ENCODE measurements at places on chromosomes 12 and 14.

DNA sequence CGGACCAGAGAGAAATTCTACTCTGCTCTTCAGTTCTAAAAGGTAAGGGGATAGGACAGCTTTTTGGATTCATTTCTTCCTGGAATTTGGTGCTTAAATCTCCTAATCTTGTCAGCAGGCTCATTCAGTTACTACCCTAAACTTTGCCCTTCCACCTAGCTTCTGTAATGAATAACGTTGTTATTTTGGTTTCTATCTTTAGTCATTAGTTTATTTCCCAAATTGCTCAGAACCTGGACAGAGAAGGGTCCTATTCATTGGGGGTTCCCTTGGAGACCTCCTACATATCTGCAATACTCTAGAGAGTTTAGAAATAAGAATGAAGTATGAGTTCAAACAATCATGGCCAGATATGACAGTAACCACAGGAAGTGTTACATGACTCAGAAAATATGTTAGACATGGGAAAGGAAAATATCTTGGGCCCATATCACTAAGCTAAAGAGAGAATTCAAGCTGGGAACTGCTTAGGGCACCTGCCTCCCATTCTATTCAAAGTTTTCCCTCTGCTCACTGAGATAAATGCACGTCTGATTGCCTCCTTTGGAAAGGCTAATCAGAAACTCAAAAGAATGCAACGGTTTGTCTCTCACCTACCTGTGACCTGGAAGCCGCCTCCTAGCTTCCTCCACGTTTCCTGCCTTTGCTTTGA lies 87.9 kb downstream of the GAS2L3 start:
- no peaks in the 10 kb centered on the region for H3K4me1 ChIP-seq
- no peak overlapping the region for H3K27ac ChIP-seq
- no peaks in the 10 kb centered on the region for H3K36me3 ChIP-seq
- DNase-seq, result no peak

- H3K27me3 ChIP-seq, result no peaks in the 10 kb centered on the region
- H3K4me1 ChIP-seq, result no peaks in the 10 kb centered on the region
- no peak overlapping the region for H3K27ac ChIP-seq
- H3K36me3 ChIP-seq, result no peaks in the 10 kb centered on the region
- DNase-seq, result no peak
These were observed 162.4 kb downstream of the KICS2 start for GRCh38 chr12:64059685-64060084.

- peaks cover 61% of the 10 kb centered on the region for H3K4me1 ChIP-seq
- no peak for DNase-seq
- H3K4me3 ChIP-seq, result peak overlapping the region; percentile 79
These were observed 1.1 kb downstream of the KMT2D start for GRCh38 chr12:49059299-49060171.

GRCh38 chr14:31228533-31228932 lies 20.9 kb upstream of the HECTD1 start:
- no peaks in the 10 kb centered on the region for H3K4me1 ChIP-seq
- H3K27ac ChIP-seq, result peak overlapping the region; percentile 80

DNA sequence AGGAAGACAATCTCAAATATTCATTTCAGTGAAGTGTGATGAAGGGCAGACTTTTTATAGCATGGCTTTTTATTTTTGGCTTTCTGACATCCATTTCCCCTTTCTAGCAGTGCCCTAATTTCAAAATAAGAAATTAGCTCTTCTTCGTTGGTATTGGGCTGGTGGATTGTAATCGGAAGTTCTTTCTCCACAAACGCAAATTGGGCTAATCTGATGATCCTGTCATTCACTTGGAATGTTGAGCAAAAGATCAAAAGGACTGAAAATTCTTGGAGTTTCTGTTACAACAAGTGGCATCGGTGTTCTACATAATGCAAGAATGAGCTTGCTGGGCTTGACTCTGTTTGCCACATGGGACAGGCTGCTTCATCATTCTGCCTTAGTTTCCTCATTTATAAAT lies 1182.8 kb downstream of the FLRT2 start:
- DNase-seq, result no peak
- H3K36me3 ChIP-seq, result no peaks in the 10 kb centered on the region
- H3K4me1 ChIP-seq, result no peaks in the 10 kb centered on the region
- H3K4me3 ChIP-seq, result no peak overlapping the region

DNA sequence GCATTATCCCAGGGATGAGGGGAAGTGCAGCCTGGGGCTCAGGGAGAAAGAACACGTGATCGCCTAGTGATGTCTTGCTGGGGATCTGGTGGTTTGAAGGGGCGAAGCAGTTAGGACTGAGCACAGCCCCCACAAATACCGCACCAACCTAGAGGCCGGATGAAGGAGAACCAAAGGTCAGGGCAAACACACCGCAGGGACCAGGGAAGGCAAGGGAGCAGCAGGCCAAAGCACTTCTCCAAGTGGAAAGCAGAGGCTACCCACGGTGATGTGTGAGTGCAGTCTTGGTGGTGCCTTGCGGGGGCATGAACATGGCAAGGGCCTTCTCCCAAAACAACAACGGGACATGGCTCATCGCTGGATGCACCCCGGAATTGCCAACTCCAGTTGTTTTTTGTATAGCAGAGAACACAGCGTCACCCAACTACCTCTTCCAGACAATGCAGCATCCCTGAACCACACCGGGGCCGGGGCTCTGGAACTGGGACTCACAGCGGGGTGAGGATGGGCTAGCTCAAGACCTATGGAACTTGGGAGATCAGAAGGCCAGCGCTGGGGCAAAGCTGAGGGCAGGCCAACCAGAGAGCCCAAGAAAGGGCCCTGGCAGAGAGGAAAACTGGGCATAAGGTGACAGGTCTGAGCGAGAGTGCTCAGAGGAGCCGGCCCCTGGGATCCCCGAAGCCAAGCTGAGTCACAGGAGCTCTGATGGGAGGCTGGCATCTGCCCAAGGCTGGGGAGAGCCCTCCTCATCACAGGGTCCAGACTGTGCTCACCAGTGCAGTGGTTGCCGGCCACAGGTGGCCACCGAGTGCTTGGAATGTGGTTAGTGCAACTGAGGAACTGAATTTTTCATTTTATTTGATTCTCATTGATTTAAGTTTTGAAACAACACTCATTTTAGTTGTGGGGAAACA lies 11.1 kb downstream of the GALNT16 start:
- H3K27ac ChIP-seq, result no peak overlapping the region
- no peaks in the 10 kb centered on the region for H3K36me3 ChIP-seq
- H3K4me1 ChIP-seq, result no peaks in the 10 kb centered on the region
- no peak overlapping the region for H3K4me3 ChIP-seq

GRCh38 chr14:103391048-103391447 lies 5.8 kb downstream of the MARK3 start:
- H3K4me1 ChIP-seq, result peaks cover 87% of the 10 kb centered on the region
- peak; percentile 48 for DNase-seq
- no peaks in the 10 kb centered on the region for H3K36me3 ChIP-seq
- H3K27me3 ChIP-seq, result no peaks in the 10 kb centered on the region
- no peak overlapping the region for H3K4me3 ChIP-seq

- H3K4me3 ChIP-seq, result peak overlapping the region; percentile 78
- no peaks in the 10 kb centered on the region for H3K36me3 ChIP-seq
- no peak for DNase-seq
- H3K4me1 ChIP-seq, result no peaks in the 10 kb centered on the region
- H3K27me3 ChIP-seq, result peaks cover 9% of the 10 kb centered on the region
These were observed 547 bp downstream of the CNTN1 start for GRCh38 chr12:40692765-40693206.

- no peak overlapping the region for H3K27ac ChIP-seq
- no peaks in the 10 kb centered on the region for H3K27me3 ChIP-seq
- no peaks in the 10 kb centered on the region for H3K36me3 ChIP-seq
- H3K4me1 ChIP-seq, result no peaks in the 10 kb centered on the region
- no peak for DNase-seq
These were observed 271.6 kb downstream of the FBXL14 start for GRCh38 chr12:1322821-1323220.

- no peak for DNase-seq
- no peak overlapping the region for H3K27ac ChIP-seq
- H3K36me3 ChIP-seq, result no peaks in the 10 kb centered on the region
- no peaks in the 10 kb centered on the region for H3K27me3 ChIP-seq
- H3K4me1 ChIP-seq, result no peaks in the 10 kb centered on the region
- H3K4me3 ChIP-seq, result no peak overlapping the region
These were observed 215.8 kb downstream of the PHLDA1 start for GRCh38 chr12:75815756-75816155.

- H3K4me1 ChIP-seq, result no peaks in the 10 kb centered on the region
- no peak overlapping the region for H3K4me3 ChIP-seq
- H3K27ac ChIP-seq, result no peak overlapping the region
These were observed 243.1 kb downstream of the C12orf75 start for GRCh38 chr12:105573574-105573973.

- peaks cover 31% of the 10 kb centered on the region for H3K36me3 ChIP-seq
- H3K27me3 ChIP-seq, result no peaks in the 10 kb centered on the region
- DNase-seq, result no peak
- no peak overlapping the region for H3K27ac ChIP-seq
- H3K4me1 ChIP-seq, result no peaks in the 10 kb centered on the region
These were observed 326.0 kb downstream of the PRKD1 start for GRCh38 chr14:29601616-29602015.
